ENCODE measurements at places on chromosomes 7 and 10. TPM values are rescaled to one million over a fixed set of nuclear protein-coding genes. Genes with fewer than 3 reads are reported as not detected.

DNA sequence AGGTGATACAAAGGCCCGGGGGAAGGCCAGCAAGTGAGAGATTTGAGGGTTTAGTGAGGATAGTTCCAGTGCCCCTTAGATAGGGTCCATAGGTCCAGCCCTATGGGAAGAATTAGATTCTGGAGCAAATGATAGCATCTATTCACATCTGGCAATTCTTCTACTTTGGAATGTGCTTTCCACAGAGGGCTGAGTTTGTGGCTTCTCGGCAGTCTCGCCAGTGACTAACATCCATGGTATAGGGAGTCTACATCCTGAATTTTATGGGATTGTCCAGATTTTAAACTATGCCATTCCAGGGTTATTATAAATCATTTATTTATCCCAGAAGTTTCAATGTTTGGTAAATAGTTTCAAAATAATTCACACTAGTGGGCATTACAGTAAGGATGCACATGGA is 207.3 kb upstream of the ADO start:
- DNase-seq, result no peak

- DNase-seq, result no peak
Observed at GRCh38 chr10:72258617-72259016, 15.1 kb upstream of the DDIT4 start.

DNA sequence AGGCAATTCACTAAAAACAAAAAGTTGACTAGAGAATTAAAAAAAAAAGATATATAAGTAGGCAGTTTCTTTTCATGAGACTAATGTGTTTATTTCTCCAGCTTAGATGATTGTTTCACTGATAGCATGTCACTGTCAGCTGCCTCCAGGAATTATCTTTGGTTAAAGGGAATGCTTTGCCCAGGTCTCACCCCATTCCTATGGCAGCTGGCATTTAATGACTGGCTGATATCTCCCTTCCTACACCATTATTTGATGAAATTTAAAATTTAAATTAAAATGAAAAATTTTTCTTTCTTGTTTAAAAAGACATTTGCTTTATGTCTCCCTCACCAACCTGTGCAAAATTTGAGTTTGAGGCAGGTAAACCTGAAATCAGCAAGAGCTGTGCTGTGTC is 214.5 kb upstream of the PRSS1 start:
- DNase-seq, result no peak

GRCh38 chr10:89362929-89363328 is 14.9 kb upstream of the IFIT1B start:
- DNase-seq, result no peak

DNA sequence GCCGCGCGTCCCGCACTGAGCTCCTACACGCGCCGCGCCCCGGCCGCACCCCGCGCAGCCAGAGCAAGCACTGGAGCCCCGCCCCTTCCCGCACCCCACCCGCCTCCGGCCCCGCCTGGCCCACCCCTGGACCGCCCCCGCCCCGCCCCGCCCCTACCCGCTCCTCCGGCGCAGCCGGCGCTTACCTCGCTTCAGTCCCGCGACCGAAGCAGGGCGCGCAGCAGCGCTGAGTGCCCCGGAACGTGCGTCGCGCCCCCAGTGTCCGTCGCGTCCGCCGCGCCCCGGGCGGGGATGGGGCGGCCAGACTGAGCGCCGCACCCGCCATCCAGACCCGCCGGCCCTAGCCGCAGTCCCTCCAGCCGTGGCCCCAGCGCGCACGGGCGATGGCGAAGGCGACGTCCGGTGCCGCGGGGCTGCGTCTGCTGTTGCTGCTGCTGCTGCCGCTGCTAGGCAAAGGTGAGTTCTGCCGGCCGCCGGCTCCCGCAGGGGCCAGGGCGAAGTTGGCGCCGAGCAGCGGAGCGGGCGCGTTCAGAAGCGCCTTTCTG is at the start of gene RET:
RET (plus strand) TSS at position 194 of the 545 bp plus-strand sequence; CDS start at position 384, 190 bp downstream.
- no peak for DNase-seq

GRCh38 chr7:27159266-27160144 is 3.0 kb upstream of the HOXA7 start:
- DNase-seq, result no peak

DNA sequence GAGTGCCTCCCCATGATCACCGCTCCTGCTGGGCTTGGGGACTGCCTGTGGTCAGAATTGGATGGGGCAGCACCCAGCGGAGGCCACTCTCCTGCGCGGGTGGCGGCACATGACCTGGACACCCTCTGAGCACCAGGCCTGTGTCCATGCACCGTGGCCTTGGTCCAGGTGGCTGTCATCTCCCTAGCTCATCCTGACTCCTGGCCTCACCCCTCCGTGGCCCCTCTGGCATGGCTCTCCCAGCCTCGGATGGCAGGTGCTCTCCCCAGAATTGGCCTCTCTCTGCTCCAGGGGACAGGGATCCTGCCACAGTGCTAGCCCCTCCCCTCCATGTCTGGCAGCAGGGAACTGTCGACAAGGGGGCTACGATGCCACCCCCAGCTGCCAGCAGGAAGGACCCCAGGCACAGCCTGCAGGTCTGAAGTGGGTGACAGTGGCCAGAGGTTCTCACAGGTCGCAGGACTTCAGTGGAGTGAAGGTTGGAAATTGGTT is 37.2 kb upstream of the BTBD16 start:
- DNase-seq, result no peak

DNA sequence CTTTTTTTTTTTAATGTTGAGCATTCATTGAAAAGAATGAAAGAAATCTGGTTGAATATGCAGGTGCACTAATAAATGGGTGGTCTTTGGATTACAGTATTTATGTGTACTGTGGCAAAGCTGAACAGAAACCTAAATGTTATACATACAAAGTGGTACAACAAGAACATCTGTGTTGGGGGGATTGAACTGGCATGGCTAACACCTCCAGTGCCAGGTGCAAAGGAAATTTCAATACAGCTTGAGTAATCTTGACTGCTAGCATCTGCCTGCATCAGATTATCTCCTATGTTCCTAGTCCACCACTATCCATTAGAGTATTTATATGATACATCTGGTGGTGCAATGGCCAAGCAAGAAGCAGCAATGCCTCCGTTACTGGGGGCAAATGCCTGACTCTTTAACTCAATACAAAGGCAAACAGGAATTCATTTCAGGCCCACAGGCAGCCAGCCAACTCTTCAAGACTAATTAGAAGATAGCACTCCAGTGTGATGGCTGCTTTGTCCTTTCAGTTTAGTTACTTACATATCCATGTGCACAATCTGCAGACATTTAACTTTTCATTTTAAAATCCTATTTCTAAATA is 220.5 kb upstream of the ETV1 start:
- no peak for DNase-seq

DNA sequence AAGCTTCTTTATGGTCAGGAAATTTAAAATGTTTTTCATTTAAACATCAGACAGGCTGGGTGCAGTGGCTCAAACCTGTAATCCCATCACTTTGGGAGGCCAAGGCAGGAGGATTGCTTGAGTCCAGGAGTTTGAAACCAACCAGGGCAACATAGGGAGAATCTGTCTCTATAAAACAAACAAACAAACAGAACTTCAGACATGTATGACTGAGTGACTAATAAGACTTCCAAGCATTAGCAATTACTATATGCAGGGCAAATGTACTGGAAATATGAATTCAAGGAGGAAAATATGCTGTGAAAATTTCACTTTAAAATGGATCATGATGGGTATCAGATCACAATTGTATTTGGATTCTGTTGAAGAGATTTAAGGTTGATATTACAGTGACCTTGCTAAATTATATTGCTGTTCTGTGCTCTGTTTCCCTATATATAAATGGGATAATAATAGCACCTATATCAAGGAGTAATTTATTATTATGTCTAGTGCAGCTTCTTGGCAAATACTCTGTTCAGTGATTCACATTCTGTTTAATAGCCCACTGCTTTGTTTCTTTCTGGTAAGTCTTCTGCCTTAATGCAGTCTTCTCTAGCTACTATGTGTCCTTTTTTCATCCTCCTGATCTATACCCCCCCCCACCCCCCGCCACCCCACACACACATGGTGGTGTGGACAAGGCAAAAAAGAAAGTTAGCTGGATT is 36.2 kb downstream of the BMPR1A start:
- DNase-seq, result no peak

GRCh38 chr10:89283936-89284475 is 17.8 kb upstream of the IFIT2 start:
- peak; percentile 84 for DNase-seq

GRCh38 chr10:132938472-132939339 is 3.7 kb downstream of the CFAP46 start:
- DNase-seq, result no peak

GRCh38 chr7:157485361-157485831 is 148.6 kb downstream of the DNAJB6 start:
- DNase-seq, result no peak

DNA sequence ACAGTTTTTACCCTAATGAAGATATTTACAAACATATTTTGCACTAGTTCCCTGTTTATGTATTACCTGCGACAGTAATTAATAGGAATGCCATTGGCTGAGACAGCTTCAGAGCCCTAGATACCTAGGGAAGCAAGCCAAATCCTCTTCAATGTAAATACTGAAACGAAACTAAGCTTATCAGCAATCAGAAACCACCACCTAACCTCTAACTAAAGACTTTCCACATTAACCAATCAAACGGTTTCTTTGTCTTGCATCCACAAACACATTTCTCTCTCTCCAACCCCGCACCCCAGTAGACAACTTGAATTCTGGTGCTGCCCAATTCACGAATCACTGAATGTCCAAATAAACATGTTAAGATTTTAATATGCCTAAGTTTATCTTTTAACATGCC is 474.4 kb upstream of the C7orf33 start:
- DNase-seq, result no peak

- DNase-seq, result peak; percentile 40
Observed at GRCh38 chr10:79404231-79404609, 41.2 kb downstream of the ZCCHC24 start.

DNA sequence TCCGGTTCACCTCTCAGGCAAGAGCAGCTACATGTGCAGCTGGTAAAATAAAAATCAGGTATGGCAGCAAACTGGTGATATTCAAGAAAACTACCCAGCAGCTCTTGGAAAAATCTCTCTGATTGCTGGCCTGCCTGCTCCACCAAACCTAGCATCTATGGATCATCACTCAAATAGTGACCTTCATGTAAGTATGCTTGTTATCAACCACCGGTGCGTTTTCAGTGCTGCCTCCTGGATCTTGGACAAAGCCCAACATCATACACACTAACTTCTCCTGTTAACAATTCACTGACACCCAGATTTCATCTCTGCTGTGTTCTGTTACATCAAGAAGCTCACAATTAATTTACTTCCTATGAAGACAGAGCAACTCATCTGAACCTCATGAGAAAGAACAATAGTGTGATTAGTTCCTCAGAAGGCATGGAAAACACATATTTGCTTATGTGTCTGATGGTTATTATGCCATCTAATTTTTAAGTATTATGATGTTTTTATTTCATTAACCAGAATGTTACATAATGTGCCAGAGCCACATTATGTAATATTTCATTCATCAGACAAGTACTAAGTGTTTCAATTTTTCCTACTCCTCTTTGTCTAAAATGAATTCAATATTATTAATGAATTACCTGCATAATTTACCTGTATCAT is 8.8 kb downstream of the CDK6 start:
- DNase-seq, result no peak

DNA sequence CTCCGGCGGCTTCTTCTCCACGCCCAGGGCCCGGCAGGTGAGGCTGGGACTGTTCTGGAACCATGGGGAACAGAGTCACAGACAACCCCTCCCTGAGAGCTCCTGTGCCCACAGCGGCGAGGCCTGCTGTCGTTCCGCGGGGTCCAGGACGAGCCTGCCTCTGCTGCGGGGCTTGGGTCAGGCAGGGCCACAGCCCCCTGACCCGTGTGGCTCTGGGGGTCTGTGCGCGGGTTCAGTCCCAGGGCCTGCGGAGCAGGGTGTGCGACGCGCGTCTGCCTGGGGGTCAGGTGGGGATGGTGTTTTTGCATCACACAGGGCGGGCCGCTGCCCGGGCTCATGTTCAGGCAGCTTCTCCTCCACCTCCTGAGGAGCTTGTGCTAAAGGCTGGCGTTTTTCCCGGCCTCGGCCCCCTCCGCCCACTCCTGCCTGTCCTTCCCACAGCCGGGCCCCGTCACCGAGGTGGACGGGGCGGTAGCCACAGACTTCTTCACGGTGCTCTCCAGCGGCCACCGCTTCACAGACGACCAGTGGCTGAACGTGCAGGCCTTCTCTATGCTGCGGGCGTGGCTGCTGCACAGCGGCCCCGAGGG is 8.4 kb downstream of the AP5Z1 start:
- no peak for DNase-seq

DNA sequence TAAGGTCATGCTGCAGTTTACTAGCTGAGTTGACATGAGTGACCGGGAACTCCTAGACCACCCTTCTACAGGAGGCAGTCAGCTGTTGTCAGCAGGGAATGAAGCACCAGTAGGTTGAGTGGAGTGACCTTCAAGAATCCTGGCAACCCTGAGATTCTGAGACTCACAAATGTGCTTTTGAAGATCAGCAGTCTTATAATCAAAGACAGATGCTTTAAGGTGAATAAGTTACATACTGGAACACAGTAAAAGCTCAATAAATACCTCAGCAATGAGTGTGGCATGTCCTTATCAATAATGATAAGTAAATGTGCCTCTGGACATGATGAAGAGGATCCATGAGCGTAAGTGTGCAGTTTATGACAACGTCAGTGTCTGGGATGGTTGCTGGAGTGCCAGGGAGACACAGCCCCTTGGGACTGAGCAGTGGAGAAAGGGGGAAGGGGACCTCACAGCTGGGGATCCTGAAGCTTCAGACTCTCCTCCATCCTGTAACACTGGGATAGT is 11.9 kb upstream of the OR6V1 start:
- DNase-seq, result no peak

- DNase-seq, result no peak
Observed at GRCh38 chr7:94243066-94243711, 151.5 kb upstream of the COL1A2 start.

DNA sequence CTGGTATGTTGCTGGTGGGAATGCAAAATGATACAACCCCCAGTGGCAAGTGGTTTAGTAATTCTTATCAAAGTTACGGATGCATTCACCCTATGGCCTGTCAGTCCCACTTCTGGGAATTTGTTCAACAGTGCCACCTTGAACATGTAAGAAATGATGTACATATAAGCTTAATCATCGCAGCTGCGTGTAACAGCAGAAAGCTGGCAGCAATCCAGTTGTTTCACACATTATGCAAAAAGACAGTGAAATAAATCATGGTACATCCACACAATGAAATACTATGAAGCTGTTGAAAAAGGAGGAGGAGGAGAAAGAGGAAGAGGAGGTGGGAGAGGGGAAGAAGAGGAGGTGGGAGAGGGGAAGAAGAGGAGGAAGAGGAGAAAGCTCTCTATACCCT is 76.2 kb upstream of the MYL10 start:
- DNase-seq, result no peak

The CYP2W1 gene
- not detected for total RNA-seq

The A1CF gene
- total RNA-seq, result not detected

The LARP4B gene
- total RNA-seq, result 24.0 TPM

The TCERG1L gene
- not detected for total RNA-seq

The ASB10 gene
- not detected for total RNA-seq

The TLL2 gene
- total RNA-seq, result not detected

The ANKRD30A gene
- total RNA-seq, result not detected

The ZSCAN25 gene
- total RNA-seq, result 5.7 TPM

The AKR1C4 gene
- total RNA-seq, result not detected

The SLC13A1 gene
- total RNA-seq, result not detected
